CD14-positive monocyte (primary cell): ENCODE measurements at places on chromosomes 3 and 15. TPM values are rescaled to one million over a fixed set of nuclear protein-coding genes. Genes with fewer than 3 reads are reported as not detected.

GRCh38 chr3:52062505-52062904 lies 6.1 kb upstream of the DUSP7 start:
- DNase-seq: peak; percentile 97

Gene HYKK
- polyA plus RNA-seq: 0.04 and 0.19 TPM in 2 replicates

GRCh38 chr3:158347966-158348365 lies 223.0 kb upstream of the MLF1 start:
- no peak for DNase-seq

Gene RTP3
- polyA plus RNA-seq: not detected in 2 replicates

DNA sequence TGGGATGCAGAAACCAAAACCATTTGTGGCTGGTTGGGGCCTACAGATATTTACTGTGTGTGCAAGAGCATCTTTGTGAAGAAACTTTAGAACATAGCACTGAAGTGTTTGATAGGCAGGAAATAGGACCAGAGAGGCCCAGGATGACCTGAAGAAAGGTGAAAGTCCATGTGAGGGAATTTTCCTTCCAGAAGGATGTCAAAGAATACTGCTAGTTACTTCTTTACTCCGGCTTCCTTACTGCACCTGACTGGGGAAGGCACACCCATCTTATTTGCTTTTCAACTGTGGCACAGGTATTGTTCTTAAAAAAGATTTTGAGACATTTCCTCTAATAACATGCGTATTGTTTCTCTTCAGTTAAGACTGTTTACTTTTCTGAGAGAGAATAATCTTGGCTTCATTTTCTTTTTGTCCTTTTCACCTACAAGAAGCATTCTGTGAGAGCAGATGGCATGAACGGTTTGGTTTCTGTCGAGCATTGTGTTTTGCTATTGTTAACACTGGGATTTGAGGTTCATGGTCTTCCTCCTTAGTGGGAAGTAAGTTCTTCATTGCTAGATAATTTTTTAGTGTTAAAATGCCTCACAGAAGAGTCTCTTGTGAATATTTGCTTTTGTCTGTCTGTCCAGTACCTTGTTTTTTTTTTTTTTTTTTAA lies 71.5 kb downstream of the SLCO3A1 start:
- DNase-seq: no peak

Gene PARP15
- polyA plus RNA-seq: 0.23 TPM

DNA sequence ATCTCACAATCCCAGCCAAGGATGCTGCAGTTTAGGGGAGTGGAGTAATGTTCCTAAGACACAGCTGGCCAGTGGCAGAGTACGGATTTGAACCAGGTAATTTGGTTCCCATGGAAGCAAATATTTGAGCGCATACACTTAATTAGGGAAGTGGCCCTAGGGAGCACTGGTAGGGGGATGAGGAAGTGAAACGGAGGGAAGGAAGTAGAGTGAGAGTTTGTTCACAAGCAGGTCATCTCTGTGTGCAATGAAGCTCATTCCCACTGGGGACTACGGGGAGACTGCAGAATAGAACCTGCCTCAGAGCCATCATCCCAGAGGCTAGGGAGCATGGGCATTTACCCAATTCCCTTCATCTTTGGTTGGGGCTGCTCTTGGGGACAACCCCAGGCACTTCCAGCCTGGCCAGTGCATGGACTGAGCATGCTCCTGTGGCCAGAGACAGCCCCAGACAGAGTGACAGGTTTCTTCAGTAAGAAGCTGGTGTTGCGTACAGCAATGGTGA lies 317.2 kb upstream of the PROK2 start:
- DNase-seq: peak; percentile 94

Gene ATP13A4
- 0.19 TPM for polyA plus RNA-seq
